ENCODE measurements at places on chromosomes 12 and 14.
A peak's percentile ranks its signal among the peaks of the same experiment; 100 is the strongest.

DNA sequence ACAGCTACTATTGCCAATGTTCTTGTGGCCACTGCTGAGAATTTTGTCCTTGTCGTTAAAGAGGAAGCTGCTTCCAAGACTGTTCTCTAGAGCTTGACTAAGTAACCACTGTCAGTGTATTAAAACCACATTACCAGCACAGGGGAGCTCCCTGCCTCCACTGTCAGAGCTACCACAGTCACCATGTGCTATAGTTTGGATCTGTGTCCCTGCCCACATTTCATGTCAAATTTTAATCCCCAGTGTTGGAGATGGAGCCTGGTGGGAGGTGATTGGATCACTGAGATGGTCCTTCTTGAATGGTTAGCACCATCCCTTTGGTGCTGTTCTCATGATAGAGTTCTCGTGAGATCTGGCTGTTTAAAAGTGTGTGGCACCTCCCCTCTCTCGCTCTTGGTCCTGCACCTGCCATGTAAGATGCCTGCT is 23.2 kb upstream of the RAP1B start:
- DNase-seq = no peak
- H3K27ac ChIP-seq = no peak overlapping the region
- H3K4me1 ChIP-seq = no peaks in the 10 kb centered on the region
- H3K36me3 ChIP-seq = no peaks in the 10 kb centered on the region

- H3K27ac ChIP-seq = no peak overlapping the region
- DNase-seq = no peak
- H3K36me3 ChIP-seq = no peaks in the 10 kb centered on the region
These were observed 149.1 kb upstream of the HMGA2 start for GRCh38 chr12:65675141-65675621.

DNA sequence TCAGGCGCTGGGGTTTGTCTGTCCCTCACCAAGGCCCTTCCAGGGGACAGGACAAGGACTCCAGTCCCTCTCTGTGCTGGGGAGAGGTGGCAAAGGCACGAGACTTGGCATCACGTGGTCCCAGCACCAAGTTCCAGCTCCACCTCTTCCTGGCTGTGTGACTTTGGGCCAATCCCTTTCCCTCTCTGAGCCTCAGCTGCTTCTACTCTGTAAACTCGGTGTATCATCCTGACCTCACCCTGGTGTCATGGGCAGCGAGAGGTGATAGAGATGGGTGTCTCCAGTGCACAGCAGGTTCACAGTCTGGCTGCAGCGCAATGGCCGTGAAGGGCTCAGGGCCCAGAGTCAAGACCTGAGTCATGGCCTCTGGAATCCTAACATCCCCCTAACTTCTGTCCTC is 54.0 kb downstream of the MVK start:
- no peak for DNase-seq
- H3K27ac ChIP-seq = no peak overlapping the region
- no peaks in the 10 kb centered on the region for H3K4me1 ChIP-seq
- H3K36me3 ChIP-seq = no peaks in the 10 kb centered on the region
- no peak overlapping the region for H3K4me3 ChIP-seq

- DNase-seq = no peak
- no peak overlapping the region for H3K27ac ChIP-seq
- H3K4me3 ChIP-seq = no peak overlapping the region
- no peaks in the 10 kb centered on the region for H3K4me1 ChIP-seq
- H3K27me3 ChIP-seq = no peaks in the 10 kb centered on the region
These were observed 262.1 kb upstream of the ATP2B1 start for GRCh38 chr12:89970722-89971121.

- H3K27ac ChIP-seq = no peak overlapping the region
- no peaks in the 10 kb centered on the region for H3K36me3 ChIP-seq
- no peak for DNase-seq
- no peaks in the 10 kb centered on the region for H3K4me1 ChIP-seq
These were observed 123.5 kb upstream of the DYRK2 start for GRCh38 chr12:67524861-67525616.

DNA sequence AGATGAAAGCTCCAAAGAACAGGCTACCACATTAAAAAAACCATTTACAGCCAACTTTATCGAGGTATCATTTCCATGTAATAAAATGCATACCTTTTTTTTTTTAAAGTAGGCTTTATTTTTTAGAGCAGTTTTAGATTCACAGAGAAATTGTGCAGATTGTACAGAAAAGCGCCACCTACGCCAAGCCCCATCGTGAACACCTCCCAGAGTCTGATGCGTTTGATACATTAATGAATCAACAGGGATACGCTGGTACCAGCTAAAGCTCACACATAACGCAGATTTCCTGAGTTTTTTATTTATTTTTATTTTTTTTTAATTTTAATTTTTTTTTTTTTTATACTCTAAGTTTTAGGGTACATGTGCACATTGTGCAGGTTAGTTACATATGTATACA is 129.9 kb downstream of the KIF26A start:
- H3K36me3 ChIP-seq = no peaks in the 10 kb centered on the region
- DNase-seq = no peak
- no peak overlapping the region for H3K27ac ChIP-seq
- H3K27me3 ChIP-seq = no peaks in the 10 kb centered on the region

- no peaks in the 10 kb centered on the region for H3K27me3 ChIP-seq
- peaks cover 4% of the 10 kb centered on the region for H3K4me1 ChIP-seq
- DNase-seq = peak; percentile 34
These were observed 20.6 kb downstream of the RDH12 start for GRCh38 chr14:67722293-67722692.

DNA sequence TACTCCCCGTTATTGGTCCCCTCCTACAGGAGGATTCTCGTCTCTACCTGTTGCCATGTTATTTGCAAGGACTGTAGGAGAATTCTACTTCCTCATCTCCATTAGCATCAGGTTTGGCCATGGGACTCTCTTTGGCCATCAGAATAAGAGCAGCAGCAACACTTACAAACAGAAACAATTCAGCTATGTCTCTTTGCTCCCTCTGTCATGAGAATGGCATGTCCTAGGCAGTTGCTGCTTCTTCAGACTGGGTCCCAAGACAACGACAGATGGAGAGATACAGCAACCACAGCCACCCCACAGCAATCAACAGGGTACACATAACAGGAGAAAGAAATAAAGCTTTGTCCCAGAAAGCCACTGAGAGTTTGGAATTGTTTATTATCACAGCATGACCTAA is 19.7 kb downstream of the SLC41A2 start:
- H3K36me3 ChIP-seq = no peaks in the 10 kb centered on the region
- H3K27ac ChIP-seq = no peak overlapping the region
- H3K27me3 ChIP-seq = no peaks in the 10 kb centered on the region
- H3K4me3 ChIP-seq = no peak overlapping the region

GRCh38 chr14:22896760-22897159 is 13.7 kb downstream of the REM2 start:
- no peak overlapping the region for H3K4me3 ChIP-seq
- H3K27me3 ChIP-seq = no peaks in the 10 kb centered on the region
- H3K4me1 ChIP-seq = peaks cover 4% of the 10 kb centered on the region
- H3K27ac ChIP-seq = no peak overlapping the region
- no peak for DNase-seq

GRCh38 chr12:30746190-30746589 is 8.6 kb downstream of the CAPRIN2 start:
- DNase-seq = no peak
- H3K4me1 ChIP-seq = peaks cover 4% of the 10 kb centered on the region
- H3K36me3 ChIP-seq = no peaks in the 10 kb centered on the region
- no peaks in the 10 kb centered on the region for H3K27me3 ChIP-seq
- no peak overlapping the region for H3K27ac ChIP-seq

- H3K4me3 ChIP-seq = no peak overlapping the region
- no peaks in the 10 kb centered on the region for H3K27me3 ChIP-seq
- H3K27ac ChIP-seq = no peak overlapping the region
- H3K36me3 ChIP-seq = no peaks in the 10 kb centered on the region
- no peak for DNase-seq
- no peaks in the 10 kb centered on the region for H3K4me1 ChIP-seq
These were observed 18.0 kb upstream of the OR4K5 start for GRCh38 chr14:19902409-19902808.

DNA sequence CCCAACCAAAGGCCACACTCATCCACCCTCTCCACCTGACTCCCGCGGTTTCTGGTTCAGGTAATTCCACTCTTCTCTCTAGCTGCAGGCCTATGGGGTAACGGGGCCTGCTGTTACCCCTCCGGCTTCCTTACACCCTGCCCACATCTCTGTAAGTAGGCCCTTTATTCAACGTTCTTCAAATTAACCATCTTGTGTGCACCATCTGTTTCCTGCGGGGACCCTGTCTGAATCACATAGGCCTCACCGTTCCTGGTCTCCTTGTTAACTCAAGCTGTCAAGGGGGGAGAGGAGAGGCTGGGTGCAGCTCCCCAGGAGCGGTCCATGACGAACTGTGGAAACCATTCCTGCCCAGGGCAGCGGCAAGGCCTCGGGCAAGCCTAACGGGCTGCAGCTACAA is 9.3 kb upstream of the DLK1 start:
- H3K4me3 ChIP-seq = no peak overlapping the region
- H3K27me3 ChIP-seq = no peaks in the 10 kb centered on the region
- no peak overlapping the region for H3K27ac ChIP-seq

DNA sequence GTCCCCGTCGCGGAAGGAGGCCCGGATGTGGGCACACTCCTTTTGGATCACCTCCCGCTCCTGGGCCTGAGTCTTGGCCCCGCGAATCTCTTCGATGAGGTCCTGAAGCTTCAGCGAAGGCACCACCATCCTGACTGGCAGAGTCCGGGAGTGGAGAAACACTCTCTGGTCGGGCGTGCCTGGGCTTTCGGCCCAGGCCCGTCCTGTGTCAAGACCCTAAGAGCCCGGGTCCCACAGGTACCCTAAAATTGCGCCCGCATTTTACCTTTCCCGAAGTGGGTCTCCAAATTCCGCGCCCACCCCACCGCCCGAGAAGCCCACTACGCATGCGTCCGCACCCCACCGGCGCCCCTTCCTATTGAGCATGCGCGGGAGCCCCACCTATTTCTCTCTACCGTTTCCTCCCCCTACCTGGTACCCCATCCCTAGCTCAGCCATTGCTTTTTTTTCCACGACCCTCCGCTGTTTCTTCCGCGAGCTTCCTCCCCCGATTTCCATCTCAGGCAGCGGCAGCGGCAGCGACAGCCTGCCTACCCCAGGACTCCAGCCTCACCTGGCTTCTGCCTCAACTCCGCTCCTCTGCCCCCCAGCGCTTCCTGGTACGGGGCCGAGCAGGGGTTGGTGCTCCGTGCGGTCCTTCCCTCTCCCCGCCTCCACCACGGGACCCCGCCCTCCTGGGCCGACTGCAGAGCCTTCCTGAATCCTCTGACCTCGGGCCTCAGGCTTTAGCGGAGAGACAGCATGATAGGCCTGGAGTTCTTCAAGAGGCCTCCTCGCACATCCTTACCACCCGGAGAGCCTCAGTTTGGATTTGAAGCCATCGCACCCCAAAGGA is at the start of gene AP1G2:
TSS of gene AP1G2 (minus strand) at position 606 of the 835 bp plus-strand sequence. CDS start at position 129, 477 bp downstream.
- H3K27me3 ChIP-seq = no peaks in the 10 kb centered on the region
- peak within 1 kb of the TSS; percentile 74 for H3K4me3 ChIP-seq
- H3K27ac ChIP-seq = peak within 1 kb of the TSS; percentile 92
- DNase-seq = peak; percentile 96

- peaks cover 23% of the 10 kb centered on the region for H3K4me1 ChIP-seq
- peaks cover 7% of the 10 kb centered on the region for H3K27me3 ChIP-seq
- peak; percentile 50 for DNase-seq
- H3K4me3 ChIP-seq = no peak overlapping the region
These were observed 104.4 kb downstream of the DAD1 start for GRCh38 chr14:22484632-22485031.

DNA sequence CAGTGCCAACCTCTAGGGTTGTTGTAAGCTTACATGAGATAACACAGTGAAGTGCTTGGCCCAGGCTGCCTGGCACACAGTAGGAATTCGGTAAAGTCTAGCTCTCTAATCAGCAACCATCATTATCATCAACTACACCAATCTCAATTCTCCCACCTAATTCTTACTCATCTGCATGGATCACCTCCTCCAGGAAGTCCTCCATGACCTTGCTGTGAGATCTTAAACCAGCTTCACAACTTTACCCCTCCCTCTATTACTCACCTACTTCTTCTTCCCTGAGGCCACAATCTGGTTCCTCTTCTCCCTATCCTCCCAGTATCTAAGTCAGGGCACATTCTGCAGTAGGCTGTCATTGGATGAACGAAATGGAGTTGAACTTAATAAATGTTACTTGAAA is 67.3 kb downstream of the GSC start:
- H3K36me3 ChIP-seq = no peaks in the 10 kb centered on the region
- no peak overlapping the region for H3K4me3 ChIP-seq
- H3K4me1 ChIP-seq = no peaks in the 10 kb centered on the region
- DNase-seq = no peak

- H3K27me3 ChIP-seq = no peaks in the 10 kb centered on the region
- H3K4me3 ChIP-seq = no peak overlapping the region
- H3K27ac ChIP-seq = peak overlapping the region; percentile 94
- peaks cover 34% of the 10 kb centered on the region for H3K4me1 ChIP-seq
These were observed 55.3 kb downstream of the VCPKMT start for GRCh38 chr14:50060871-50061663.

GRCh38 chr12:4518106-4518728 is 20.5 kb upstream of the RAD51AP1 start:
- no peak overlapping the region for H3K4me3 ChIP-seq
- no peak for DNase-seq
- H3K36me3 ChIP-seq = no peaks in the 10 kb centered on the region

DNA sequence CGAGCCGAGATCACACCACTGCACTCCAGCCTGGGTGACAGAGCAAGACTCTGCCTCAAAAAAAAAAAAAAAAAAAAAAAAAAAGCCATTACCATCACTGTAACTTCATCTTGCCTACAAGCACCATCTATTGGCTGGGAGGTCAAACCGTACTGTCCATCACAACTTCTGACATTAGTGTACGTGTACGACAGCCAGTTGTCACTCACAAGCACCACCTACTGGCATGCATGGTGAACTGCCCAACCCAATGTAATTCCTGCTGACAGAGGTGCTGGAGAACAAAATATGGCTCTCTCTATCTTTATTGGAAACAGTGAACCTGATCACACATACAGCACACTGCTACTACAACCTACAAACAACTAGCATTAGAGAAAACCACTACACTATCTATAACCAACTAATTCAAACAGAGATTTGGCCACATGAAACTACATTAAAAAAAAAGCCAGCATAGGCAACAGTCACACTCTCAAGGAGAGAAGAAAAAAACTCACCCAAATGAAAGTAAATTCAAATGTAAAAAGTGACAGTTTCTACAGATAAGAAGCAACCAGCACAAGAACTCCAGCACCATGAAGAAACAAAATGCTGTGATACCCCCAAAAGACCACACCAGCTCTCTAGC is 82.3 kb downstream of the PUS7L start:
- DNase-seq = peak; percentile 8
- H3K4me3 ChIP-seq = no peak overlapping the region
- H3K27ac ChIP-seq = no peak overlapping the region
- H3K36me3 ChIP-seq = no peaks in the 10 kb centered on the region

GRCh38 chr12:63814146-63814772 is 30.2 kb upstream of the SRGAP1 start:
- no peak overlapping the region for H3K27ac ChIP-seq
- no peaks in the 10 kb centered on the region for H3K27me3 ChIP-seq
- H3K4me3 ChIP-seq = no peak overlapping the region
- H3K36me3 ChIP-seq = no peaks in the 10 kb centered on the region

GRCh38 chr12:116528065-116528464 is 31.1 kb upstream of the MAP1LC3B2 start:
- no peak for DNase-seq
- no peaks in the 10 kb centered on the region for H3K27me3 ChIP-seq
- no peak overlapping the region for H3K27ac ChIP-seq
- H3K4me3 ChIP-seq = no peak overlapping the region
- peaks cover 28% of the 10 kb centered on the region for H3K4me1 ChIP-seq

Measured in hepatocyte (in vitro differentiated cells).